ENCODE measurements at places on chromosomes 2 and 18. TPM values are rescaled to one million over a fixed set of nuclear protein-coding genes. Genes with fewer than 3 reads are reported as not detected.

The FAHD2B gene
- total RNA-seq, result 20.9 TPM

The MC2R gene
- not detected for total RNA-seq

GRCh38 chr2:106858810-106859209 is 27.2 kb downstream of the ST6GAL2 start:
- DNase-seq, result no peak

- no peak for DNase-seq
Observed at GRCh38 chr2:46331109-46331766, 34.0 kb downstream of the EPAS1 start.

DNA sequence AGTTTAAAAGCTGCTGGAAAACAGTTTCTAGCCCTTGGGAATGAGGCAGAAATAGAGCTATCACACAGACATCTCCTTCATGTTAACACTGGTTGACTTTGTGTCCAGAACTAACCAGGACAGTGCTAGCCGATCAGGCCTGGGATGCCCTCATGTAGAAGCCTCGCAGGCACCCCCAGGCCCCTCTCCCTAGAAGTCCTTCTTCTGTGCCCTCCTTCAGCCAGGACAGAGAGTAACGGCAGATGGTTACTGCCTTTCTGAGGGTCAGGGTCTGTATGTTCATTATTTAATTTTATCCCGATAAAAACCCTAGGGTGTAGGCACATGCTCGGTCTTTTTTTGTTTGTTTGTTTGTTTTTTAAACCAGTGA is 10.7 kb upstream of the RPL31 start:
- no peak for DNase-seq

- no peak for DNase-seq
Observed at GRCh38 chr2:101763496-101764333, 66.2 kb downstream of the MAP4K4 start.

DNA sequence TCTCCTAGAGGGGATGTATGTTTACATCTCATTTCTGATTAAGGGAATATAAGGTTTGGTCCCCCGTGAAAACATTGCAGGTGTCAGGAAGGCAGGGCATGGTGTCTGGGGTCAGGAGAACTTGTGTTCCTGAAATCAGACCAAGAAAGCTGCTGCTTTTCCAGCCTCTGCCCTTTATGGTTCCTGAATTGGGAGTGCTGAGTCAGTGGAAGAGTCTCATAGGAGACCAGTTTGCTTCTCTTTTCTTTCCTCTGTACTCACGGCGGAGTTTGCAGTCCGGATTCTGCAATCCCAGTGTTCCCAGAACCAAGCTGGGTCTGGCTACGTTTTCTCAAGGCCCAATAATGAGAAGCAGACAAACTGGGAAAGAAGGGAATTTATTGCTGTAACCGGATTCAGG is 5.1 kb upstream of the MARCO start:
- no peak for DNase-seq

- no peak for DNase-seq
Observed at GRCh38 chr18:6837904-6838303, 108.4 kb downstream of the ARHGAP28 start.

GRCh38 chr2:206260188-206261012 is 14.1 kb upstream of the ZDBF2 start:
- DNase-seq, result no peak

DNA sequence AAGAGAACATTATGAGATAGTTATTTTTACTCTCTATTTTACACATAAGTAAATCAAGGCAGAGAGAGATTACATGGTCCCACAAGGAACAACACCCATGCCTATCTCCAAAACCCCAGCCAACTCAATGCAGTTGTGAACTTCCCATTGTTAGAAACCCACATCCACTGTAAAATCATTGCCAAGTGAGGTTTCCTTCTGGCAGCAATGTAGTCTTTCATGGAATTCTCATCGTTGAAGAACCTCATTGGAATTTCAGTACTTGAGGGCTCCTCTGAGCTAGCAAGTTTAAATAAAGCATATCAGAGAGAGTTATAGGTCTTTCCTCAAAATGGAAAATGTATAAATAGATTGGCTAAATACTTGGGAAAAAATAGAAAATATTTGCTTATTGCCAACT is 105.2 kb downstream of the RAD51AP2 start:
- no peak for DNase-seq
